CMK (cell line): ENCODE measurements at places on chromosomes 3 and 15.

- no peak for DNase-seq
Measured at GRCh38 chr15:78873793-78874765, 1.4 kb downstream of the MORF4L1 start.

DNA sequence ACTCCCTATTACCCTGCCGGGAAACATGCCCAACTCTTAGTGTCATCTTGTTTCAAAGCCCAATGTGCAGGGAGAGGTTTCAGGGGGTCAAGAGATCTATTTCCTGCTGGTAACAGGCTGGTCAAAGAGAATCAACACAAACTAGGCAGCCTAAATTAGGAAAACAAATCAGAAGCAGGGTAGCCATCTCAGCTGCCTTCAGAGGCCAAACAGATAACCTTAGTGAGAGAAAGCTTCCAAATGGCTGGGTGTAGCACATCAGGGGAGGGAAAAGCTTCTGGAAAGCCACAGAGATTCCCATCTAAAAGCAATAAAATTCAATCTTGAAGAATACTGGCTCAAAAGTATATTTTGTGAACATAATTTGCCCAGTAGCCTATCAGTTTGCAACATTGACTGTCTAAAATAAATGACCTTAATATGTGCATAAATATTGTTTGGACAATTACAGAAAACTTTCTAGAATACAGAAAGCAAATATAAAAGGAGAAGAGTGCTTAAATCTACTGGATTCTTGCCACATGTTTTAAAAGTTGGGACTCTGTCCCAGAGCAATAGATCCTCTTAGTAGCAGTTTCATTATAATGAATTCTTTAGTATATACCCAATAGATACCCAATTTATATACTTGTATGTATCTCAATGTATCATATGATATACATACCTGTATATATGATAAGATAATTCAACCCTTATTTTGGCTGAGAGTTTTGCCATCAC, 371.9 kb upstream of the RARB start:
- DNase-seq: no peak

DNA sequence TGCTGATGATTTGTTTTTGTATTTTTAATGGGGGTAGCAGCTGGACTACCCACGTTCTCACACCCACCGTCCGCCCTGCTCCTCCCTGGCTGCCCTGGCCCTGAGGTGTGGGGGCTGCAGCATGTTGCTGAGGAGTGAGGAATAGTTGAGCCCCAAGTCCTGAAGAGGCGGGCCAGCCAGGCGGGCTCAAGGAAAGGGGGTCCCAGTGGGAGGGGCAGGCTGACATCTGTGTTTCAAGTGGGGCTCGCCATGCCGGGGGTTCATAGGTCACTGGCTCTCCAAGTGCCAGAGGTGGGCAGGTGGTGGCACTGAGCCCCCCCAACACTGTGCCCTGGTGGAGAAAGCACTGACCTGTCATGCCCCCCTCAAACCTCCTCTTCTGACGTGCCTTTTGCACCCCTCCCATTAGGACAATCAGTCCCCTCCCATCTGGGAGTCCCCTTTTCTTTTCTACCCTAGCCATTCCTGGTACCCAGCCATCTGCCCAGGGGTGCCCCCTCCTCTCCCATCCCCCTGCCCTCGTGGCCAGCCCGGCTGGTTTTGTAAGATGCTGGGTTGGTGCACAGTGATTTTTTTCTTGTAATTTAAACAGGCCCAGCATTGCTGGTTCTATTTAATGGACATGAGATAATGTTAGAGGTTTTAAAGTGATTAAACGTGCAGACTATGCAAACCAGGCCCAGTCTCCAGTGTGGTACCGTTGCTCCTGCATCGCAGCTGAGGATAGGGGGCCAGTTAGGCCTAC, 1.4 kb upstream of the FES start:
- no peak for DNase-seq

- DNase-seq: no peak
Measured at GRCh38 chr15:88015228-88015860, 241.2 kb downstream of the NTRK3 start.

DNA sequence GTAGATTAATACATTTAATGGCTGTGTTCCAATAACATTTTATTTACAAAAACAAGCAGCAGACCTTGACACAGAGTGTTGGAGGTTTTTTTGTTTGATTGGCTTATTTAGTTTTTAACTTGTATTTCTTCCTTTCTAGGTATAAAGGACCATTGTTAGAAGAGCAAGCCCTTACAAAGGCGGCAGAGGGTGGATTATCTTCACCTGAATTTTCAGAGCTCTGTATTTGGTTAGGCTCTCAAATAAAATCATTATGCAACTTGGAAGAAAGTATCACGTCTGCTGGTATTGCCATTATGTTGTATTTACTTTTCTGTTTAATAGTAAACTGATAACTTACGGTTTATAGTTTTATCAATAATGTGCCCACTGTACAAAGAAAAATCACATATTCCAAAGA, 10.0 kb downstream of the FAM98B start:
- no peak for DNase-seq

DNA sequence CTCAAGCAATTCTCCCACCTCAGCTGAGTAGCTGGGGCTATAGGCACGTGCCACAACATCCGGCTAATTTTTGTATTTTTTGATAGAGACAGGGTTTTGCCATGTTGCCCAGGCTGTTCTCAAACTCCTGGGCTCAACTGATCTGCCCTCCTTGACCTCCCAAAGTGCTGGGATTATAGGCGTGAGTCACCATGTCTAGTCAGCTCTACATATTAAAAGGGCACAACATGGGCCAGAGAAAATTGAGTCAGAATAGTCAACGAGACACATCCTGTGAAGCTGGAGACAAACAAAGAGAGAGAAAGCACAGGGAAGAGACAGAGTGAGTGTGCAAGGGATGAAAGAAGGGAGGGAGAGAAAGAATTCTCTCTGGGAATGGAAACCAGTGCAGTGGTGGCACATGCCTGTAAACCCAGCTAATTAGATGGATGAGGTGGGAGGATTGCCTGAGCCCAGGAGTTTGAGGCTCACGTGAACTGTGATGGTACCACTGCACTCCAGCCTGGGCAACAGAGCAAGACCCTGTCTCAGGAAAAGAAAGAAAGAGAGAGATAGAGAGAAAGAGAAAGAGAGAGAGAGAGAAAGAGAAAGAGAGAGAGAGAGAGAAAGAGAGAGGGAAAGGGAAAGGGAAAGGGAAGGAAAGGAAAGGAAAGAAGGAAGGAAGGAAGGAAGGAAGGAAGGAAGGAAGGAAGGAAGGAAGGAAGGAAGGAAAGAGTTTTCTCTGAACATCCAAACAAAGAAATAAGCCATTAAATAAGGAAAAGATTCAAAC, 107.2 kb upstream of the SLC25A36 start:
- no peak for DNase-seq

DNA sequence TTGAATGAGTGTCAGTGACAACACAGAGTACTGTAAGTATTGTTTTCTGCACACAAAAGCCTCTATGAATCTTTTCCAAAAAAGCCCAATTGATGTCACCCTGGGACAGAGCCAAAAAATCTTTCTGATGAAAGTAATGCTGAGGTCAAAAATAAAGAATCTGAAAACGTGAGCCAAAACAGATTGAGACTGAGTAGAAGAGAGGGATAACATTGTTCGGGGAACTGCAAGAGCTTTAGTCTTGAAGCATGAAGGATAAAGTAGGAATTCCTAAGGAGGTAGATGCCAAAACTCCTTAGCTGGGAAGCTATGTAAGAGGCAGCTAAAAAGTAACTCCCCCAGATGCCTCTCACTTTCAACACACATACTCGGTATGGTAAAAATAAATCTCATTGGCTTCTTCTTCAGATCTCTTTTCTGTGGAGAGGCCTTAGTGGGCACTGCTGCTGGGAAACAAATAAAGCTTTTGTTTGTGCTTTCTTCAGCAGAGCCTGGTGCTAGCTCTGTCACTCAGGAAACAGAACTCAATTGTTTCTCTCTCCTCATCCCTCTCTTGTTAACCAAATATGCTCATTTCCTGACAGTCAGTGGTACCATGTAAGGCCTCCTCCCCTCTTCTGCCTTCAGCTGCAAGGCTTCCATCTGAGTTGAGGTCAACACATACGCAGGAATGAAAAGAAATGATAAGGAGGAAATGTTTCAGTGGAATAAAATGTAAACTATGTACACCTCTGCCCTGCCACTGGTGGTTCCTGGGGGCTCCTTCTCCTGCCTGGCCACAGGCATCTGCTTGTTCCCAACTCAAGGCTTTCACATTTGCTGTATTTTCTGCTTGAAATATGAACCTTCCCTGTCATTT, 58.1 kb downstream of the CD200 start:
- DNase-seq: no peak

DNA sequence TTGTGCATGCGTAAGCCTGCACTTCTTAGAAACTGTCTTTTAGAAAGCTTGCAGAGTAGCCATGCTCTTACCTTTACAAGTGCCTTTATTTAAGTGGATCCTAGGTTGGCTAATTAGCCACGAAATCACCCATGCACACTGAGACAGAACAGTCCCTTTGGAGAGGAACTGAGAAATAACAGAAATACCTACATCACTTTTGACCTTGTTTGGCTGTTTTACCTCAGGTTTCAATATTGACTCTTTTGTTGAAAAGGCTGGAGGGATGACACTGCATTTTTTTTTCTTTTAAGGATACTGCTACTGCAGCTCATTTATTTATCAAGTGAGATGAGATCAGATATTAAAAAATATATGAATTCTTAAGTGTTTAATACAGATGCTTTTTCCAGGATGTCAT, 155.6 kb upstream of the GOLIM4 start:
- no peak for DNase-seq

DNA sequence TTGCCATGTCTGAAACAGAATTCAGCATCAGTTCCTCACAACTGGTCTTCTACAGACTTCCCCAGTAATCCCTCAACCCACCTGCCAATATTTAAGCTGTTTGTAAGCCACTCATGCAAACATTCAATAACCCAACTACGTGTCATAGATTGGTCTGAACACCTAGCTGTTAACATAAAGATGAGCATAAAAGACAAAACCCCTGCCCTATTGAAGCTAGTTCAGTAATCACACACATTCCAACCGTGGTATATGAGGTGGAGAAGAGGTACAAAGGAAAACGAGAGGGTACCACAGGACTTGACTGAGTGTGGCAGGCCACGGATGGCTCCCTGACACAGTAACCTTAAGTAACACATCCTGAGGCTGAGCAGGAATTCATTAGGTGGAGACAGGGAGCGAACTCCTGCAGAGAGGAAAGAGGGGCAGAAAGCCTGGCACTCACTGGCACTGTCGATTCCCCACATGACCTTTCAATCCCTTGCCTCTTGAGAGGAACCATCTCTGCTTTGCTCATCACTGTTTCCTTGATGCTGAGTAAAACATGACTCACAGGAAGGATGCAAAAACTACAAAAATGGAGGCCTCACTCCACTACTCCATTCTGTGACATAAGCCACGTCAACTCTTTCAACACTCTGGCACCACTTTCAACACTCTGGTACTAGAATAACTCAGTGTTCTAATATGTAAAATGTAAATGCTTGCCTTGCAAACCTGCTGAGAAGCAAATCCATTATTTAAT, 31.3 kb downstream of the RPN1 start:
- DNase-seq: no peak

DNA sequence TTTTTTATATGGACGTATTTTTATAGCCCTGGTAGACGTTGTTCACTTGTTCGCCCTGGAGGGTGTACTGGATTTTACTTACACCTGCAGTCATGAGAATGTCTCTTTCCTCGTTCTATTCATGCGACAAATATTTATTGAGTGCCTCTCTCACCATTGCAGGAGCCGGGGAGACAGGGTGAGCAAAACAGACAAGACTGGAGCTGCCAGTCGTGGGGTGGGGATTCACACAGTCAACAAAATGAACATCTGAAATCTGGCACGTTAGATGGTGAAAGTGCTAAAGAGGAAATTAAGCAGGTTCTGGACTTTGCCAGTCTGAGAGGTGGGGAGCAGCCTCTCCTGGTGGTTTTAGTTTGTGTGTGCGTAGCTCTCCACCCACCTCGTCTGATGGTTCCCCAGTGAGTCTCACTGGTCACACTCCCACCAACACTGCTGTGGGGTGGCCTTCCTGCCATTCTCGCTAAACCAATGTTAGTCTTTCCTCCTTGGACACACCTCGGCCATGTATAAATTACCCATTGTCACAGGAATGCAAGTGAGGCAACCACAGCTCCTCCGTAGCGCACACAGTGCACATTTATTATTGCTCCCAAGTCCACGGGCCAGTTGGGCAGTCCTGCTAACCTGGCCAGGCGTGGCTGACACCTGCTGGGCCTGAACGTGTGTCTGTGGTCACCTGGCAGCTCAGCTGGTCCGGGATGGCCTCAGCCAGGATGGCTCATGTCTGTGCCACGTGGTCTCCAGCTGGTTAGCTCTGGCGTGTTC, 31.5 kb downstream of the FBLN2 start:
- DNase-seq: no peak

DNA sequence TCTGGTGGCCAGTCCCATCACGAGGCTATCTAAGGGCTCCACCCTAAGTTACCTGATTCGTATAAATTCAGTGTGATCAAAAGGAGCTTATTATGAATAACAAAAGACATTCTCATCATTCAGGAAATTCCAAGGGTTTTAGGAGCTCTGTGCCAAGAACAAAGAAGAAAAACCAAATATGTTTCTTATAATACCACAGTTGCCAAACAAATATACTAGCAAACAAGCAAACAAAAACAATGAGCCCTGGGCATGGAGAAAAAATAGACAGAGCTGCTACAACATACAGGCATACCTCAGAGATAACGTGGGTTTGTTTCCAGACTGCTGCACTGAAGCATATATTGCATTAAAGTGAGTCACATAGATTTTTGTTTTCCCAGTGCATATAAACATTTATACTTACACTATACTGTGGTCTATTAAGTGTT, 20.2 kb upstream of the CFAP161 start:
- no peak for DNase-seq

- no peak for DNase-seq
Measured at GRCh38 chr3:70990185-70990584, 593.3 kb downstream of the FOXP1 start.

DNA sequence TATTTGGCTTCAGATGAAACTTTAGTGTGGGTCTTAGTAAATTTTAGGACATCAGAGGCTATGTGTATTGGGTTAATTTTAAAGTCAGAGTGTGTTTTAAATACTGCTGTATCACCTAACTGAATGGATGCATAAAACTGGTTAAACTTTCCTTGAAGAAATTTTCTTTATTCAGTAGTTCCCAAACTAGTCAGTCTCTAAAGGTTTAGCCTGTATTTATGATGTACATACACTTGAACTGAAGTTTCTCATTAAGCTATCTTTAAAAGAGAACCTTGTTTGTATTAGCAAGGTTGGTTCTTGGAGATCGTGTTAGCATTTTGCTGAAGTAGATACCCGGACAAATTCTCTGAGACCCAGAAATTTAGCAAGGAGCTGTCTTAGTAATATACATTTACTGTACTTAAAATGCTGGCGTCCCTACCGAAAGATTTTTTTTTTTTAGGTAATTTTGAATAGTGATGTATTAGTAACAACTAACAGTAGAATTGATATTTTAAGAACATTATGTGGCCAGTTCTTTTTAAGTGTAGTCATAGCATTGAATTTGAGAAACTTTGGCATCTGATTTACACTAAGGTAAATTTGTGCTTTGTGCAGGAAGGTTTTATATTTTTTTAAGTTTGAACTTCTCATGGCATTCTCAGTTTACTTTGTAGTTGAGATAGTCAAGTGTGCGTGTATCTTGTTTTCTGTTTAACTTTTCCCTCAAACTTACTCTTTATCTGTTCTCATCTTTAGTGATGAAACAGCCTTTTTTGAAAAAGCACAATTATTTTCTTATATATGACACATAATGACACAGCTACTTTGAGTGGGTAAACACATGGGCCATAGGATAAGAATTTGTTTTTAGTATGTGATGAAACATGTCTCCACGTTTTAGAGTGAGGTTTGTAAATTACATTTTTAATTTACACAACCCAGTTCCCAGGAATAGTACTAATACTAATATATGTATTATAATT, 2.9 kb downstream of the DIPK2A start:
- DNase-seq: no peak
